ENCODE measurements at places on chromosomes 1 and 21.

DNA sequence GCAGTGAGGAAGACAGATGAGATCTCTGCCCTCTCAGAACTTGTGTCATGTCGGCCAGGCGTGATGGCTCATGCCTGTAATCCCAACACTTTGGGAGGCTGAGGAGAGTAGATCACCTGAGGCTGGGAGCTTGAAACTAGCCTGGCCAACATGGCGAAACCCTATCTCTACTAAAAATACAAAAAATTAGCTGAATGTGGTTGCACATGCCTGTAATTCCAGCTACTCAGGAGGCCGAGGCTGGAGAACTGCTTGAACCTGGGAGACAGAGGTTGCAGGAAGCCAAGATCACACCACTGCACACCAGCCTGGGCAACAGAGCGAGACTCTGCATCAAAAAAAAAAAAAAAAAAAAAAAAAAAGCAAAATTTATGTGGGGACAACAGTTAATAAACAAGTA, 40.9 kb upstream of the RALGPS2 start:
- DNase-seq: no peak

- no peak for DNase-seq
These were observed 72.8 kb upstream of the NR5A2 start for GRCh38 chr1:199954699-199955098.

GRCh38 chr1:174534789-174535188, 87.0 kb downstream of the GPR52 start:
- DNase-seq: no peak

DNA sequence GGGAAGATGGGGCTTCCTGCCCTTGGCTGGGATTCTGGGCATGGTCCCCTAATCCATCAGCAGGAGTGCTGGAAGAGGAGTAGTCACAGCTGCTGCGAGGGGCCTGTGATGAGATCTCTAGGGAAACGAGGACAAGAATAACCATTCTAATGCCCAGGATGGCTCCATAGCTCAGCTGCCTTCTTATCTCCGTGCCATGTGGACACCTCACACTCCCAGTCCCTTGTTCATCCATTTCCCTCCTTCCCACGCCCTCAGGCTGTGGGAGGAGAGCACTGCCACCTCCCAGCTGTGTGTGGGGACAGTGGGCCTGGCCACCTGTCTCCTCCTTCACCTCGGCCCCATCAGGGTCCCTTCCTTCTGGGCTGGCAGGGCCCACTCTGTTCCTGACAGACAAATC, 16.1 kb upstream of the ETV3 start:
- DNase-seq: no peak

GRCh38 chr1:63523738-63524137, 413 bp downstream of the EFCAB7 start:
- DNase-seq: no peak

- DNase-seq: no peak
These were observed 54.0 kb upstream of the CNN3 start for GRCh38 chr1:94980582-94981574.

DNA sequence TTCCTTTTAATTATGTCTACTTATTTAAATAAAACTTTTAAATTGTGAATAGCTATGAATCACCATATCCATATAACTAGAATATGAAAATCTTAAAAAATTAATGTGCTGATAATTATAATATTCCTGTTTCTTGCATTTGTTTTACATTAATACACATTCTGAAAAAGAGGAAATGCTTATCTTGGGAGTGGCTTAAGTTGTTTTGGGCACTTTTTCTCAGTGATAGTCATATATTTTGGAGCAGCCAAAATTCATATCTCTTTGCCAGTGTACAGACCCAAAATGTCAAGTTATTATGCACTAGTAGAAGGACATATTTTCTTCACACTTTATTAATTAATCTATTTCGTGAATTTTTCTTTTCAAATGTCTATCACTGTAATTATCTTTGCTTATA, 838.5 kb downstream of the USP25 start:
- DNase-seq: no peak

GRCh38 chr1:27557596-27558340, 46.2 kb downstream of the AHDC1 start:
- DNase-seq: no peak

Data from activated T-helper 9 cell treated with anti-CD3 and anti-CD28 coated beads, Interleukin-2, amount 50 U/mL, for 16 hours (primary cell).